ENCODE measurements at places on chromosomes 2 and 18.
A peak's percentile ranks its signal among the peaks of the same experiment; 100 is the strongest.

- no peaks in the 10 kb centered on the region for H3K36me3 ChIP-seq
- no peak overlapping the region for H3K27ac ChIP-seq
- H3K4me3 ChIP-seq: no peak overlapping the region
- no peak for DNase-seq
- H3K4me1 ChIP-seq: no peaks in the 10 kb centered on the region
Observed at GRCh38 chr2:172995323-172996244, 80.1 kb upstream of the MAP3K20 start.

GRCh38 chr2:20666304-20667150 lies at the start of gene GDF7:
Gene GDF7 (plus strand): TSS chr2:20667144. CDS start chr2:20667240, 96 bp downstream.
- peak within 1 kb of the TSS; percentile 79 for H3K4me3 ChIP-seq
- no peak for DNase-seq
- peaks cover 9% of the 10 kb centered on the region for H3K36me3 ChIP-seq
- peaks cover 3% of the 10 kb centered on the region for H3K4me1 ChIP-seq
- no peak within 1 kb of the TSS for H3K27ac ChIP-seq

- no peak overlapping the region for H3K4me3 ChIP-seq
- no peaks in the 10 kb centered on the region for H3K4me1 ChIP-seq
- H3K36me3 ChIP-seq: no peaks in the 10 kb centered on the region
- H3K27ac ChIP-seq: no peak overlapping the region
Observed at GRCh38 chr2:40797120-40797519, 345.2 kb upstream of the SLC8A1 start.

DNA sequence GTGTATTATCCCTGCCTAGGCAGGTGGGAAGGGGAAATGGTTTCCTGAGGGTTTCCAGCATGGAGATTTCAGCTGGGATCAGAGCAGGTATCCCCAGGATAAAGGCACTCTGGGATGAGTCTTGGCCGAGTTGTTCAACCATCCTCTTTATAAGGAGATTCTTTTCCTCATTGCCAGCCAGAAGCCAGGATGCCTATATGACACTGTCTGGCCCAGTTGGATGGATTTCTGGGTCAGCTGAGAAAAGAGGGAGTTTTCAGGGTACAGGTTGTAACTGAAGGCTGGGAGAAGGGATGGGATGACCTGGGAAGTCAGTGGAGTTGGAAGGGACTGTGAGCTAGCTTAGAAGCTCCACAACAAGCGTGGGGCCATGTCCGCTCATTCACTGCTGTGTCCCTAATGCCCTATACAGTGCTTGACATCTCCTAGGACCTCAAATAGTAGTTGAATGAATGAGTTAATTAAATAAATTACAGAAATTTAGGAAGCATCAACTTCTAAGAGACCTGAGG lies 8.3 kb downstream of the RHOB start:
- H3K36me3 ChIP-seq: no peaks in the 10 kb centered on the region
- no peak for DNase-seq
- no peak overlapping the region for H3K27ac ChIP-seq
- H3K4me1 ChIP-seq: no peaks in the 10 kb centered on the region
- no peak overlapping the region for H3K4me3 ChIP-seq

GRCh38 chr18:78482378-78482777 lies 497.2 kb upstream of the SALL3 start:
- no peaks in the 10 kb centered on the region for H3K36me3 ChIP-seq
- no peak overlapping the region for H3K27ac ChIP-seq
- no peak overlapping the region for H3K4me3 ChIP-seq
- peaks cover 16% of the 10 kb centered on the region for H3K27me3 ChIP-seq
- no peak for DNase-seq

- no peaks in the 10 kb centered on the region for H3K36me3 ChIP-seq
- peak overlapping the region; percentile 26 for H3K4me3 ChIP-seq
- peaks cover 83% of the 10 kb centered on the region for H3K4me1 ChIP-seq
- no peaks in the 10 kb centered on the region for H3K27me3 ChIP-seq
Observed at GRCh38 chr18:44729631-44730101, 49.0 kb downstream of the SETBP1 start.

Measured in effector memory CD8-positive, alpha-beta T cell (primary cell).